ENCODE measurements at places on chromosomes 16 and 17. TPM values are rescaled to one million over a fixed set of nuclear protein-coding genes. Genes with fewer than 3 reads are reported as not detected.

GRCh38 chr17:41527063-41528023, 765 bp downstream of the KRT19 start:
- no peak for DNase-seq

TRAF7 gene
- total RNA-seq = 36.7 TPM

KRTAP16-1 gene
- not detected for total RNA-seq

CCL3 gene
- total RNA-seq = 2.4 TPM

TEDC2 gene
- not detected for total RNA-seq

DNA sequence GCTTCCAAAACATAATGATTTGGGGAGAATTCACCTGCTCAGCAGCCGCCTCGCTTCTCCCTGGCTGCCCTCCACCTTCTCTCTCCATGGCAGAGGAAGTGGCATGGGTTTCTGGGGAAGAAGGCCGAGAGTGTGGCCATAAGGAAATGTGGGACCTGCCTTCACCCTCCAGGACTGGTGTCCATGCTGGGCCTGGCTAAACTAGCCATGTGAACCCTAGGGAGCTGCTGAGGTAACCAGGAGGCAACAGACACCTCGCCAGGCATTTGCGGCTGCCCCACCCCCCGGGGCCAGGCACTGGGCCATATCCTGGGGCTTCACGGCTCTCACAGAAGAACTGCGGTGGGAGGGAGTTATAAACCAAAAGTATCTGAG, 9.9 kb upstream of the CMTM4 start:
- DNase-seq = peak; percentile 56

GRCh38 chr16:3087243-3088235, 11.6 kb downstream of the ZSCAN10 start:
- DNase-seq = no peak

DNA sequence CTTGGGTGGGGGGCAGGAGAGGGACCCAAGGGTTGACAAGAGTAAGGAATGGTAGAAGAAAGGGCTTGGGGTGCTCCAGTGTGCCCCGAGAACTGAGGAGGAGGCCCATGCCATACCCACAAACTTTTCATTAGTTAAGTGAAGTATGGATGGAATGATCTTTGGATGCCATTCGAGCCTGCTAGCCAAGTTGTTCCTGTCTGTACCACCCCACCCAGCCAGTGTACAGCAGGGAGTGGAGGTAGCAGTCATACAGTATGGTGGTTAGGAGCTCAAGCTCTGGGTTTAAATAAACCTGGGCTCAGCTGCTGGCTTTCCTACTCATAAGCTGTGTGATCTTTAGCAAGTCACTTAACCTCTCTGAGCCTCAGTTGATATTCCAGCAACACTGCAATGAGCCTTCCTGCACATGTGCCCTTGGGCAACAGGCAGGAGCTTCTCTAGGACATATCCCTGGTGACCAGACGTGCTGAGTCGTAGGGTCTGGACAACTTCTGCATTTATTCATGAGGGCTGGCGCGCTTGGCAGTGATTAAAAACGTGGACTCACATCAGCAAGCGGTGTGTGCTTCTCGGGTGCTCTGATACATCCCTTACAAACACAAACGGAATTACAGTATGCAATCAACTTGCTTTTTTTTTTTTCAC, 22.9 kb downstream of the ITPRIPL2 start:
- peak; percentile 78 for DNase-seq

Data from sigmoid colon (tissue), 7 donors.